ENCODE measurements at places on chromosomes 4 and X. TPM values are rescaled to one million over a fixed set of nuclear protein-coding genes. Genes with fewer than 3 reads are reported as not detected.

GRCh38 chrX:41591906-41592305, 96.9 kb upstream of the GPR34 start:
- DNase-seq: no peak
- no peak overlapping the region for H3K27ac ChIP-seq
- H3K4me1 ChIP-seq: no peaks in the 10 kb centered on the region
- no peak overlapping the region for H3K4me3 ChIP-seq

GRCh38 chr4:167964766-167965373, 127.5 kb upstream of the ANXA10 start:
- H3K27ac ChIP-seq: no peak overlapping the region
- no peaks in the 10 kb centered on the region for H3K4me1 ChIP-seq
- no peaks in the 10 kb centered on the region for H3K36me3 ChIP-seq

GRCh38 chr4:87543835-87544461, 14.8 kb upstream of the SPARCL1 start:
- no peak overlapping the region for H3K4me3 ChIP-seq
- H3K27me3 ChIP-seq: no peaks in the 10 kb centered on the region
- no peaks in the 10 kb centered on the region for H3K36me3 ChIP-seq
- no peak overlapping the region for H3K27ac ChIP-seq
- peak; percentile 54 for DNase-seq
- H3K4me1 ChIP-seq: peaks cover 4% of the 10 kb centered on the region

GRCh38 chr4:156512622-156513021, 459.0 kb downstream of the PDGFC start:
- DNase-seq: no peak
- H3K27ac ChIP-seq: no peak overlapping the region
- no peak overlapping the region for H3K4me3 ChIP-seq
- H3K4me1 ChIP-seq: no peaks in the 10 kb centered on the region

The PRR32 gene
- not detected for total RNA-seq

GRCh38 chr4:169270810-169271691, at the start of gene SH3RF1:
Gene SH3RF1, minus strand, starts transcription at chr4:169270956. Its CDS starts 1,744 bp downstream, at chr4:169269212.
- H3K27ac ChIP-seq: peak within 1 kb of the TSS; percentile 91
- no peaks in the 10 kb centered on the region for H3K36me3 ChIP-seq
- peak within 1 kb of the TSS; percentile 83 for H3K4me3 ChIP-seq
- H3K27me3 ChIP-seq: no peaks in the 10 kb centered on the region

- no peak overlapping the region for H3K27ac ChIP-seq
- H3K36me3 ChIP-seq: no peaks in the 10 kb centered on the region
- no peak for DNase-seq
Measured at GRCh38 chrX:38560776-38561125, 591 bp upstream of the TSPAN7 start.

DNA sequence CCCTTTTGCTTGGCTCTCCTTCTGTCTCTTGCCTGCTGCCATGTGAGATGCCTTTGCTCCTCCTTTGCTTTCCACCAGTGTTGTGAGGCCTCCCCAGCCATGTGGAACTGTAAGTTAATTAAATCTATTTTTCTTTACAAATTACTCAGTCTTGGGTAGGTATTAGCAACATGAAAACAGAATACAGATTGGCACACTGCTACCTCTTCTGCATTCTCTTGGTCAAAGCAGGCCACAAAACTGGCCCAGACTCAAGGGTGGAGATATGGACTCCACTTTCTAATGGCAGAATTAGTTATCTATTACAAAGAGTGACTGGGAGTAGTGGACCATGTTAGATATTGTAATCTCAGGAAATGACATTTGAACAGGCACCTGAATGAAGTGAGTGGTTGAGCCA, 21.5 kb upstream of the CCDC149 start:
- H3K36me3 ChIP-seq: no peaks in the 10 kb centered on the region
- no peak overlapping the region for H3K4me3 ChIP-seq
- H3K27me3 ChIP-seq: no peaks in the 10 kb centered on the region
- no peak for DNase-seq

GRCh38 chr4:182863501-182863900, 53.7 kb downstream of the DCTD start:
- no peaks in the 10 kb centered on the region for H3K27me3 ChIP-seq
- no peak overlapping the region for H3K4me3 ChIP-seq
- H3K4me1 ChIP-seq: peaks cover 2% of the 10 kb centered on the region
- H3K36me3 ChIP-seq: no peaks in the 10 kb centered on the region
- no peak overlapping the region for H3K27ac ChIP-seq

- H3K4me3 ChIP-seq: no peak overlapping the region
- H3K27ac ChIP-seq: no peak overlapping the region
- no peaks in the 10 kb centered on the region for H3K27me3 ChIP-seq
- H3K4me1 ChIP-seq: no peaks in the 10 kb centered on the region
- H3K36me3 ChIP-seq: no peaks in the 10 kb centered on the region
Measured at GRCh38 chr4:137754652-137755471, 222.6 kb upstream of the PCDH18 start.

GRCh38 chr4:37415845-37416369, 171.4 kb downstream of the NWD2 start:
- H3K27me3 ChIP-seq: no peaks in the 10 kb centered on the region
- no peak overlapping the region for H3K4me3 ChIP-seq
- no peak for DNase-seq
- no peaks in the 10 kb centered on the region for H3K4me1 ChIP-seq
- H3K36me3 ChIP-seq: no peaks in the 10 kb centered on the region

GRCh38 chr4:114727461-114727860, 128.9 kb downstream of the UGT8 start:
- no peaks in the 10 kb centered on the region for H3K27me3 ChIP-seq
- H3K27ac ChIP-seq: no peak overlapping the region
- no peak overlapping the region for H3K4me3 ChIP-seq
- no peaks in the 10 kb centered on the region for H3K36me3 ChIP-seq
- no peak for DNase-seq

The FGF13 gene
- 6.3 TPM for total RNA-seq

GRCh38 chrX:130111220-130112154, 1.2 kb upstream of the ELF4 start:
- no peak overlapping the region for H3K27ac ChIP-seq
- DNase-seq: no peak
- no peaks in the 10 kb centered on the region for H3K36me3 ChIP-seq
- H3K27me3 ChIP-seq: no peaks in the 10 kb centered on the region

- no peak for DNase-seq
- H3K4me3 ChIP-seq: no peak overlapping the region
- no peaks in the 10 kb centered on the region for H3K36me3 ChIP-seq
- H3K27ac ChIP-seq: no peak overlapping the region
Measured at GRCh38 chr4:41426539-41426938, 111.4 kb upstream of the LIMCH1 start.

DNA sequence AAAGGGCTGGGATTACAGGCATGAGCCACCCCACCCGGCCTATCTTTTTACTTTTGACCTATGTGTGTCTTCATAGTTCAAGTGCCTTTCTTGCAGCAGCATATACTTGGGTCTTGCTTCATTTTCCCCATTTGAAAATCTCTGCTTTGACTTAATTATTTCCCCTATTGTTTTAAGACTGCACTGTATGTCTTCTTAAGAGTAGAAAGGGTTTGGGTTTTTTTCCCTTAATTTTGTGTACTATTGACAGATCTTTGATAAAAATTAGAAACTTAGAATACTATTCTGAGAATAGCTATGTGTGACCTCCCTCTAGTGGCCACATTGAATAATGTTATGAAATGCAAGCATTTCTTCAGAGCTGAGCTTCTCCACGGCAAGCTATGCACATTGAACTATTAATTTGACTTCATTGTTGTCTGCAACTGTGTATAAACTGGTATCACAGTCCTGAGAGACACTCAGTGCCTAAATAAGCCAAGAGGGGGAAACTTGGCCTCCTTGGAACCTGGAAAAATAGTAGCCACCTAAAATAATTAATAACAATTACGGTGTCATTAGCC, 8.7 kb upstream of the SLC25A4 start:
- no peak overlapping the region for H3K4me3 ChIP-seq
- no peaks in the 10 kb centered on the region for H3K27me3 ChIP-seq
- no peaks in the 10 kb centered on the region for H3K36me3 ChIP-seq
- DNase-seq: no peak

DNA sequence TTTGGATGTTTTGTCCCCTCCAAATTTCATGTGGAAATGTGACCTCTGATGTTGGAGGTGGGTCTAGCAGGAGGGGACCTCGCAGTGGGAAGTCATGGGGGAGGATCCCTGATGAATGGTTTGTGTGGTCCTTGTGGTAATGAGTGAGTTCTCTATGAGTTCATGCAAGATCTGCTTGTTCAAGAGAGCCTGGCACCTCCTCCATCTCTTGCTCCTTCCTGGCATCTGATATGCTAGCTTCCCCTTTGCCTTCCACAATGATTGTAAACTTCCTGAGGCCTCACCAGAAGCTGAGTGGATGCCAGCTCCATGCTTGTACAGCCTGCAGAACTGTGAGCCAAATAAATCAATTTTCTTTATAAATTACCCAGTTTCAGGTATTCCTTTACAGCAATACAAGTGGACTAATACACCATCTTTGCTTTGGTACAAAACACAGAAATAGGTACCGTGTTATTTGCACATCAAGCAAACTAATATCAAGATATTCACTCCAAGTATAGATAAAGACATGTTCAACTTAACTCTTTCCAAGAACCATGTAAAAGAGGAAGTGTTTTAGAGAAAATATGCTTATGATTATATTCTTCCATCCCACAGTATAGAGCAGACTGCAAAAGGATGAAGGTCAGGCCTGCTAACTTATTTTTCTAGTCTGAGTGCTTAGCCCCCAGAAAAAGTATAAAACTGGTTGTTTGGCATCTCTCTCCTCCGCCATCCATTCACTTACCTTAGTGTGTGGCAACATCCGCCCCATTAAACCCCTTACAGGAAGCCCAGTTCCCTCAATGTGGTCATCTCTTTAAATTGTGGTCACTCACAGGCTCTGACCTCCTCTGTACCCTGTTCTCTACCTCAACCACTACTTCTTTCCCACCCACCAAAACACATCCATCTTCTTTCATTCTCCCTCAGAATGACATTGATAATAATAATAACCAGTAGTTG, 6.7 kb downstream of the ARAP2 start:
- no peaks in the 10 kb centered on the region for H3K36me3 ChIP-seq
- no peaks in the 10 kb centered on the region for H3K4me1 ChIP-seq
- H3K4me3 ChIP-seq: no peak overlapping the region
- H3K27me3 ChIP-seq: no peaks in the 10 kb centered on the region

GRCh38 chr4:161767116-161767515, 396.7 kb downstream of the FSTL5 start:
- no peak overlapping the region for H3K4me3 ChIP-seq
- no peaks in the 10 kb centered on the region for H3K36me3 ChIP-seq
- H3K4me1 ChIP-seq: no peaks in the 10 kb centered on the region
- H3K27me3 ChIP-seq: no peaks in the 10 kb centered on the region
- no peak for DNase-seq
